Right cardiac atrium (tissue), 5 donors: ENCODE measurements at places on chromosomes 1 and 21.

- DNase-seq = no peak
These were observed 245.3 kb upstream of the ZP4 start for GRCh38 chr1:238135708-238136664.

GRCh38 chr1:81703756-81704463 is 96.8 kb upstream of the ADGRL2 start:
- DNase-seq = no peak

DNA sequence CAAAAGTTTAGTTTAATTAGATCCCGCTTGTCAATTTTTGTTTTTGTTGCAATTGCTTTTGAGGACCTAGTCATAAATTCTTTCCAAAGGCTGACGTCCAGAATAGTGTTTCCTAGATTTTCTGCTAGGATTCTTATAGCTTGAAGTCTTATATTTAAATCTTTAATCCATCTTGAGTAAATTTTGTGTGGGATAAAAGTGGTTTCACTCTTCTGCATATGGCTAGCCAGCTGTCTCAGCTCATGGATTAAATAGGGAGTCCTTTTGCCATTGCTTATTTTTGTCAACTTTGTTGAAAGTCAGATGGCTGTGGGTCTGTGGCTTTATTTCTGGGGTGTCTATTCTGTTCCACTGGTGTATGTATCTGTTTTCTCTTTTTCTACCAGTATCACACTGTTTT is 801.3 kb upstream of the ADGRL4 start:
- DNase-seq = no peak

DNA sequence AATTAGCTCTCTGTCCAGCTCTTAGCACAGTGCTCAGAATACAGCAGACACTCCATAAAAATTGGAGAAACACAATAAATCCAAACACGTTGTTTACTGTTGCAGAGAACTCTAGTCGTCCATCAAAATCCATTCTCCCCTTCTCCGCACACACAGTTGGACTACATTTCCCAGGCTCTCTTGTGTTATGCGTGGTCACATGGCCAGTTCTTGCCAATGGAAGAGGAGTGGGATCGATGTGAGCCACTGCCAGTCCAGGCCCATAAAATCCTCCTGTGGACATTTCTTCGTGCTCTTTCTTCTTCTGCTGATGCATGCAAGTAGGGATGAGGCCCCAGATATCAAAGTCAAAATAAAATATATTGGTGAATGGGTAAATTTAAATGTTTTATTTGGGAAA is 114.3 kb upstream of the FMN2 start:
- no peak for DNase-seq

DNA sequence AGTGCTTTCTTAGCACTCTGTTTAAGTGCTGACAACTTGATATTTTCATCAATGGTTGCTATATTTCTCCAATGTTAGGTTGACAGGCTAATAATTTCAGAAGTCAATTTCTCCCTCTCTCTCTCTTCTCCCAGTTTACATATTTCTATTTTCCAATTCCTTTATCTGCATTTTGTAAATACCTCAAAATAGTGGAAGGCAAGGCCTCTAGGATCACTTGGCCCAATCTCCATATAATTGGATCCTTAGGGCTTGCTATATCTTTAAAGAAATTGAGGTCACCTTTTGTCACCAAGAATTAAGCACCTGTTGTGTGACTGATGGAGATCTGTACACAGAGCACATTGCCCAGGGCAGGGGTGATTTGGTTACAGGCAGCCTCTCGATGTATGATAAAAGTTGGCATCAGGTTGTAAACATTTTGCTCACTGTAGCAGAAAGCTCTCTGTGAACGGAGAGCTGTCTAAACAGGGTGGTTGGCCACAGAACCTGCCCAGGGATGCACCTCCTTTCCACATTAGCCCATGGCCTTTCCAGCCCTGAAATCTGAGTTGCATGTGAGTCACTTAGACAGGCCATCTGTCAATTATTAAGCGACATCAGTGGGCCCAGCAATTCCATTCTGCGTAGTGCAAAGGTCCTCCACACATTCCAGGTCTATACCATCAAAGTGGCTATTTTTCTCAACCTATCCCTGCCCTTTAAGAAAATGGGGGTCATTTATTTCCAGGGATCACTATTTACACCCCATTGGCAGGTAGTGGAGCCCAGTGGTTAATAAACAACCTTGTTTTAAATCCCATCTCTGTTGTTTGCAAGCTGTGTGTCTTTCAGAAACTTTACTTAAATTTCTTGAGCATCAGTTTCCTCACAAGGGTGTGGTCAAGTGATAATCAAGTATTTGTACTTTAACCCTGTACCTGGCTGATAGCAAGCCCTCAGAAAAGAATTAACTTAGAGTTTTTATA is 29.1 kb upstream of the IRF2BP2 start:
- DNase-seq = no peak

GRCh38 chr21:42900446-42900845 is 7.3 kb downstream of the NDUFV3 start:
- no peak for DNase-seq

DNA sequence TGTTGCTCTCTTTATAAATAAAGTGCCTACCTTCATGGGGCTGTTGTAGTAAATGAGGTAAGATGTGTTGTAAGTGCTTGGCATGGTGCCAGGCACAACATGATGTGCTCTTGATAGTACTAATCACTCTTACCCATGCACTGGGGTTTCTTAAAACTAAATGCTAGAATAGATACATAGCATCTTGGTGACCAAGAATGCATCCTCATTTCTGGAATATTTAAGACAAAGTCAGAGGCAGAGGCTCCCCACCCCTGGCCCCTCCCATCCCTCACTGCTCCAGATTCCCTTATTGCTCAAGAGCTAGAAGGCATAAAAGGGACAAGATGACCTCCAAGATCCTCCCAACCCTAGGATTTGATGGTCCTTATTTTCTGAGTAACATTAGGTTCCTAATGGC is 61.3 kb downstream of the GLUL start:
- peak; percentile 17 for DNase-seq

DNA sequence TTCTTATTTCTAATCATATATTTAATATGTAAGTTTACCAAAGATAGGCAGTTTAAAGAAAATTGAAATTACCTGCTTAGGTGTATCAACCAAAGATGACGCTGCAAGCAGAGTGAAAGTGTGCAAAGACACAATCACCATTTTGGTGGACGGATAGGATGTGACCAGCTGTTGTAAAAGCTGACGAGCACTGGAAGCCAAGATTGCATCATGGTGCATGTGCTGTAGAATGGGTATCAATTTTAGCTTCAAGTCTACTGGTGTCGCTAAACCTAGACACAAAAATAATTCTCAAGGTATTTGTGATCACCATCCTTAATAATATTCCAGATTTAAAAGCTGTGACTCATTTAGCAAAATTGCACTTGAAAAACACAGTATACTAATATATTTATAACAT is 28.2 kb downstream of the INTS7 start:
- DNase-seq = no peak

DNA sequence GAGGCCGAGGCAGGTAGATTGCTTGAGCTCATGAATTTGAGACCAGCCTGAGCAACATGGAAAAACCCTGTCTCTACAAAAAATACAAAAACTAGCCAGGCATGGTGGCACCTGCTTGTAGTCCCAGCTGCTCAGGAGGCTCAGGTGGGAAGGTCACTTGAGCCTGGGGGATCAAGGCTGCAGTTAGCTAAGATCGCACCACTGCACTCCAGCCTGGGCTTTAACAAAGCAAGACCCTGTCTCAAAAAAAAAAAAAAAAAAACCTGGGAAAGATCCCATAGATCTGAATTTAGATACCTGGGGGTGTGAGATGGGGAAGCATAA is 32.9 kb downstream of the NIBAN1 start:
- no peak for DNase-seq

GRCh38 chr1:20708057-20708456 is 9.8 kb downstream of the KIF17 start:
- DNase-seq = peak; percentile 47

GRCh38 chr1:23581219-23581618 is 21.9 kb upstream of the ID3 start:
- peak; percentile 78 for DNase-seq

- no peak for DNase-seq
These were observed 1579.9 kb downstream of the MRPL39 start for GRCh38 chr21:24027396-24027795.

- peak; percentile 79 for DNase-seq
These were observed 26.5 kb downstream of the LRRC38 start for GRCh38 chr1:13487143-13487868.

DNA sequence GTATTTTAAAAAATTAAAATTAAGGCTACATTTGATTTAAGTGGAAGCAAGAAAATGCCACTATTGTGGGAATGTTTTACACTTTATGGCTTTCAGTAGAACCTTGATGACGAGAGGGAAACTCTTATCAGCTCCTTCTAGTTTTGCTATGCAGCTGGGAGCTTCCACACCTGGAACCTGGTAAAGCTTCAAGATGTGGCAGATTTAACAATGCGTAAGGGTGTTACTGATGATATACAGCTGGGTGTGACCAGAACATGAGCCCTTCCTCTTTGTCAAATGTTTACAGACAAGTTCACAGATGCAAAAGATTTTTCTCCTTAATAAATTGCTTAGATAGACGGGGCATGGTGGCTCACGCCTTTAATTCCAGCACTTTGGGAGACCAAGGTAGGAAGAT is 20.3 kb downstream of the TTC13 start:
- DNase-seq = no peak

DNA sequence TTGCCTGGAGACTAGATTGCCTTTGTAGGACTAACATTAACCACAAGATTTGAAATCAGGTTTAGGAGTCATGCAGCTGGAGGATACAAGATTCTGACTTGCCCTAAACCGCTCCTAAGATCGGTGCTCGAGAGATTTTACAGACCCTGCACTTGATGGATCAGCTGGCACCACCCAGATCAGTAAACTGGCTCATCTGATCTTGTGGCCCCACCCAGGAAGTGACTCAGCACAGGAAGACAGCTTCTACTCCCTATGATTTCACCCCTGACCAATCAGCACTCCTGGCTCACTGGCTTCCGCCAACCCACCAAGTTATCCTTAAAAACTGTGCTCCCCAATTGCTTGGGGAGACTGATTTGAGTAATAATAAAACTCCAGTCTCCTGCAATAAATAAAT is 876 bp upstream of the CATSPERE start:
- peak; percentile 38 for DNase-seq

DNA sequence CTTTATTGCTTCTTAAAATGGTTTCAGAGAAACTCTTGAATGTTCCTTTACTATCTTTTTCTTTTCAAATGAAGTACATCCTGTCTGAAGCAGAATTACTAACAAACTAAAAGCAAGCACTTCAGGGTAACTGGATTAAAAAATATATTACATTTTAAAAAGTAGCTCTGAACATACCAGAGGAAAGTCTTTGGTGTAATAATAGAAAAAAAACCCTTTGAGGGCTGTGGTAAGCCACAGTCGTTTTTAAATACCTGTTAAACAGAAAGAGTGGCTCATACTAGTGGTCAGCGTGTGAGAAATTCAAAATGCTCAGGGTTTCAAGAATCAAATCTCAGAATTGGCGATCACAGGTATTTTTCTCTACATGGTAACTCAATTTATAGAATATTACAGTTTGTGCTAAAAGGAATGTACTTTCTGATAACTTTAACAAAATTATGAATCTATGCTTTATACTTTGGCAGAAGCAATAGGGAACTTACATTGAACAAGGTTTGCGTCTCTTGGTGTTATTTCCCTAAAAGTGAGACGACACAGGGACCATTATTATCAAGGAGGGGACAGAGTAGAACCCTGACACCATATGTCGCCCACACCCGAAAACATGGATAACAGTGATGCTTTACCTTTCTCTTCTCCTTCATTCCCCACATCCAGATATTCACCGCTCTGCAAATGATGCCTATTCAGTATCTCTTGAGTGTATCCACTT is 97.0 kb upstream of the DPH5 start:
- no peak for DNase-seq

- DNase-seq = no peak
These were observed 8.2 kb downstream of the RC3H1 start for GRCh38 chr1:174013864-174014418.

DNA sequence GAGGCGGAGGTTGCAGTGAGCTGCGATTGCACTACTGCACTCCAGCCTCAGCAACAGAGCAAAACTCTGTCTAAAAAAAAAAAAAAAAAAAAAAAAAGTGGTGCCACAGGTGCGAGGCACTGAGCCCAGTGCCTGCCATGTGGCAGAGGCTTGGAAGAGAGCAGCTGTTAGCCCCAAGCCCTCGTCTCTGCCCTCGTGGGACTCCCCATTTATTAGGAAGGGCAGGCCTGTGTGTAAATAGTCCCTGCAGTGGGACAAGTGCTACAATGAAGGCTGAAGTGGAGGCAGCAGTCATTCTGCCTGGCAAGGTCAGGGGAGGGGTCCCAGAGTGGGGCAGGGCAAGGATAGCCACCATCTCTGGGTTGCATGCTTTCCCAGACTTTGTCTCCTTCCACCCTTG is 6.5 kb downstream of the RPS6KA1 start:
- no peak for DNase-seq

DNA sequence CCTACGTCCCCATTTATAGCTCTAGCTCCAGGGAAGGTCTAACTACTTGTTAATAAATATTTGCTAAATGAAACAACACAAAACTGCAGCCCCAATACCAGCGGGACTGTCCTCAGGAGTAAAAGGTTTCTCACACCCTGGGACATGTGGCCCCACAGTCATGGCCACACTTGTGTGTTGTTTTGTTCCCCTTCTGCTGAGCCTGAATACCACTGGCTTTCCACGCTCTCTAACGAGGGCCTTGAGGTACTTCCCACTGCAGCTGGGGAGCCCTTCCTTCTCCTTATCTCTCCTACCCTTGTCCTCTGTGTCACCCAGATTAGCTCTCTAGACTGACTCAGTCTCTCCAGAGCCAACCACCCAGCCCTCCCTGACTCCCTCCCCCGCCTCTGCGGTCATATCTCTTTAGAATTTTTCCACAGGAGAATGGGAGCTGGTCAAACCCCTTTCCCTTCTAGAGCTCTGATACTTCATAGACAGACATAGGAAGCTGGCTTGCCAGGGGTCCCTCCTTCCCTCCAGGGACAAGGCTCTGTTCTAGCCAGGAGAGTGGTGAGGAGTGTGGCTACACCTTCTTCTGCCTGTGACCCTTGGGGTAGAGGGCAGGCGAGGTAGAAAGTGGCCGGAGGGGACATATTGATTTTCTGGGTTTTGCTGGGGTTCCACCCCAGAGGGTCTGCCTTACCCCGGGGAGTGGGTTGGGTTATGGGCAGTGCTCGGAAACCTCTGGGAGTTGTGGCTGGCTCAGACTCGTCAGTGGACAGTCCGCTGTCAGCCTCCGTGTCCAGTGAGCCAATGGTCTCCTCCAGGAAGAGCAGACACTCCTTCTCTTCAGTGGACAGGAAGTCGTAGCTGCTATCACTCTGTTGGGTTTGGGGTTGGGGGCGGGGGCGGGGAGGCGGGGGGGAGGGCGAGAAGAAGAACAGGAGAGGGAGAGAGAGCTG is 8.1 kb downstream of the C1orf116 start:
- peak; percentile 52 for DNase-seq

GRCh38 chr1:117719004-117719403 is 113.2 kb downstream of the TENT5C start:
- no peak for DNase-seq

DNA sequence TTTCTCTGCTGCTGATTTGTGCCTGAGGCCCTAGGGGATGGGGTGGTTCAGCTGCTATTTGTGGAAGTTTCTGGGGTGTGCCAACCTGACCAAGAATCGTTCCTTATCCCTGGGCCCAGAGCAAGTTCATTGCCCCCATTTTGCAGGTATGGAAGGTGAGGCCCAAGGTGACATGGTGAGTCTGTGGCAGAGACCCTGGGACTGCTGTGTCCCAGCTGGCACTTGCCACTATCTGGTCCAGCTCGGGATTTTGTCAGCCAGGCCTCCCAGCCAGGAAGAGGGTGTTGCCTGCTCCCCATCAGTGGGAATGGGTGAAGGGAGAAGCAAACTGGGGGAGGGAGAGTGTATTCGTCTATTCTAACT is 18.9 kb upstream of the LRP8 start:
- DNase-seq = no peak
